ENCODE measurements at places on chromosomes 7 and 10.

DNA sequence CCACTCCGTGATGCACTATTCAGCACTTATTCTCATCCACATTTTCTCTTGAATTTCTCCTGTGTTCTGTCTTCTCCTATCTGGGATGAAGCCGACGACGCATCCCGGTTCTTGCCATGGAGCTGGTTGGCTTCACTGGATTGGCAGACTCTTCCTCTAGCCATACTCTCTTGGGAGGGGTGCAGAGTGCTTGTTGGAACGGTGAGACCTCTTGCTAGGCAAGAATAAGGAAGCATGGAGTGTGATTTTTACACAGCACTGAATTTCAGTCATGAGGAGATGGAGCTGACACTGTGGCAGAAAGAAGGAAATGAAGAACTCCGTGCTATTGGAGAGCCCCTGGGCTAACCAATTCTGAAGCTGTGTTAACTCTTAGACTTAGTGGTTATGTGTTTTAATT is 28.2 kb upstream of the ZNF32 start:
- DNase-seq: no peak

GRCh38 chr10:91643700-91644099 is 10.8 kb upstream of the PPP1R3C start:
- no peak for DNase-seq

GRCh38 chr7:33882040-33882837 is 23.1 kb upstream of the BMPER start:
- no peak for DNase-seq

DNA sequence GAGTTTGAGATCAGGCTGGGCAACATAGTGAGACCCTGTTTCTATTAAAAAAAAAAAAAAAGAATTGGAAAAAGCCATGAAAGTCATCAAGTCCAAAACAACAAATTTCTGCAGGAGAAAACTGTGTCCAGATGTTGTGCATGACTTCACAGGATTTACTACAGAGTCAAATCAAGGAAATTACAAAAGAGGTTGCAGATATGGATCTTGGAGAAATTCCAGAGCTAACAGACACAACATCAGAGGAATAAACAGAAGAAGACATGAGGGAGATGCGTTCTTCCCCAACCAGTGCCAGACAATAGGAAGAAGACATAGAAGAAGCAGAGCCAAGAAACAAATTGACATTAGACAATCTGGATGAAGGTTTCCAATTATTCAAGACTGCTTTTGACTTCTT is 24.3 kb upstream of the KCNIP2 start:
- no peak for DNase-seq

GRCh38 chr10:49115015-49115795 is at the start of gene VSTM4:
VSTM4 (minus strand) TSS chr10:49115522; CDS start chr10:49115485, 37 bp downstream.
- DNase-seq: peak; percentile 73

- peak; percentile 82 for DNase-seq
These were observed 93.6 kb upstream of the COL1A2 start for GRCh38 chr7:94301024-94301586.

GRCh38 chr7:129271500-129272355 is 46.9 kb downstream of the AHCYL2 start:
- no peak for DNase-seq

DNA sequence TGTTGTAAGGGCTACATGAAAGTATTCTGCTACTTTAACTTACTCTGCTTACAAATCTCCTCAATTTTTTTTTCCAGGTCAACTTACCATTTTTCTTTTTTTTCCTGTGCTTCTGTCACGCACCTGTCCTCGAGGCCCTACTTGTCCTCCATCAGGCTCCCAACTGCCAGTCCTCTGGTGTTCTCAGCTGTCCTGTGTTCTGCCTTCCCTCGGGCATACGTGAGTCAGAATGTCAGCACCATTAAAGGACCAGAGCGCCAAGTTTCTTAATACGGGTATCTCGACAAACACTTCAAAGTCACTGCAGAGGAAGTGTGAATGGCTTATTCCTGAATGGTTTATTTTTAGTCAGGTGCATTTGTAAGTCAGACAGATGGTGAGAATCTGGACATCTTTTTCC is at the start of gene TEX47:
Gene TEX47, minus strand, starts transcription at position 185 of the 400 bp plus-strand sequence. CDS start 795 bp downstream, outside the sequence.
- DNase-seq: no peak

DNA sequence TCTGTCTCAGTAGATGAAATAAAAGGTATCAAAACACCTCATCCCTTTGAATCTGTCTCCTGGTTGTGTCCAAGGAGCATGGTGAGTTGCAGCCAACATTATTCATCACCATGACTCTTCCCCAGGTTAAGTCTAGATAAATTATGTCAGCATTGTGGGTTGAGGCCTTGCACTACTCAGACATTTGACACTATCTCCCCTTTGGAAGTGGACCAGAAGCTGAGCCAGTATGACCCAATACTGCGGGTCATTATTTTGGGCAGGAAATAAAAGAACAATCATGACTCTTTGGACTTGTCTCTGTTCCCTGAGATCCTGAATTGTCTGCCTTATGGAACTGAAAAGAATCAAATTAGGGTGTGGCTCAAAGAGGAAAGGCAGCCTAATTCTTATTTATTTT is 168.2 kb upstream of the FAM171A1 start:
- no peak for DNase-seq

Measured in right hindlimb (tissue), 1 donor.